ENCODE measurements at places on chromosomes 1 and 21. TPM values are rescaled to one million over a fixed set of nuclear protein-coding genes. Genes with fewer than 3 reads are reported as not detected.

The IPO13 gene
- total RNA-seq, result 23.5 TPM

The ADAMTS4 gene
- total RNA-seq, result 0.31 TPM

The IQGAP3 gene
- total RNA-seq, result 5.9 TPM

The TMIGD3 gene
- 1.3 TPM for total RNA-seq

The PWP2 gene
- 8.1 TPM for total RNA-seq

The SERPINC1 gene
- not detected for total RNA-seq

The XKR8 gene
- 4.7 TPM for total RNA-seq
